Stimulated activated CD8-positive, alpha-beta memory T cell treated with anti-CD3 and anti-CD28 coated beads, Interleukin-7, amount 100 ng/mL, for 1 hour (primary cell): ENCODE measurements at places on chromosomes 3 and 15.

DNA sequence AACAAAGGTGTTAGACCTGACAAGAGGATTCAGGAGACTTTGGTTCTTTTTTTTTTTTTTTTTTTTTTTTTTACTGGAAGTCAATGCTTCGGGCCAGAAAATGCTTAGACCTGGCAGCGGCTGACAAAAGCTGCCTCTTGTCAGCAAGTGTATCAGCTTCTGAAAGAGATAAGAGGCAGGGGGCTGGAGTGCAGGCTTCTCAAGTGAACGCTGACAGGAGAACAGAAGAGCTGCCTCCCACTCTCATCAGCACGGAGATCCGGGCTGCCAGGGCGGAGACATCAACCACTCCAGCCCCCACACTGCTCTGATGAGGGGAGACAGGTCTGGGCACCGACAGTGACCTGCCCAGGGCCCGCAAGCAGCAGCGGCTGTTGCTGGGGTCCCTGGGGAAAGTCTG lies 9.4 kb upstream of the SCN5A start:
- DNase-seq, result no peak

- DNase-seq, result no peak
Observed at GRCh38 chr3:27486336-27486735, 2.2 kb upstream of the SLC4A7 start.

DNA sequence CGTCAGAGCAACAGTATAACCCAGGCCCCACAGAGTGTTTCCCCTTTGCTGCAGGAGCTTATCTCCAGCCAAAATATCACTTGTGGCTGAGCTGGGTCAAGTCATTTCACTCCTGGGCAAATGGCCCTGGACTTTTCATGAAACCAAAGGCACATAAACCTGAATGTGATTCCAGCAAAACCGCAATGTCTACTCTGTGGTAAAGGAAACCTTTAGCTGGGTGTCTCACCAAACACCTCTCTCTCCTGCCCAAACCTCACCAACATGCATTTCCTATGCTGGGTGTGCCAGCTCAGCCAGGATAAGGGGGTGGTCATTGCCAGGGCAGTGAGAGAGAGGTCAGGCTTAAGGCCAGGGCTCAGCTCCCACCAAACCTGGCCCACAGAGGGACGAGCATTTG lies 67.4 kb downstream of the GTPBP8 start:
- DNase-seq, result no peak

- DNase-seq, result no peak
Observed at GRCh38 chr15:78182336-78182700, 33.2 kb downstream of the IDH3A start.

DNA sequence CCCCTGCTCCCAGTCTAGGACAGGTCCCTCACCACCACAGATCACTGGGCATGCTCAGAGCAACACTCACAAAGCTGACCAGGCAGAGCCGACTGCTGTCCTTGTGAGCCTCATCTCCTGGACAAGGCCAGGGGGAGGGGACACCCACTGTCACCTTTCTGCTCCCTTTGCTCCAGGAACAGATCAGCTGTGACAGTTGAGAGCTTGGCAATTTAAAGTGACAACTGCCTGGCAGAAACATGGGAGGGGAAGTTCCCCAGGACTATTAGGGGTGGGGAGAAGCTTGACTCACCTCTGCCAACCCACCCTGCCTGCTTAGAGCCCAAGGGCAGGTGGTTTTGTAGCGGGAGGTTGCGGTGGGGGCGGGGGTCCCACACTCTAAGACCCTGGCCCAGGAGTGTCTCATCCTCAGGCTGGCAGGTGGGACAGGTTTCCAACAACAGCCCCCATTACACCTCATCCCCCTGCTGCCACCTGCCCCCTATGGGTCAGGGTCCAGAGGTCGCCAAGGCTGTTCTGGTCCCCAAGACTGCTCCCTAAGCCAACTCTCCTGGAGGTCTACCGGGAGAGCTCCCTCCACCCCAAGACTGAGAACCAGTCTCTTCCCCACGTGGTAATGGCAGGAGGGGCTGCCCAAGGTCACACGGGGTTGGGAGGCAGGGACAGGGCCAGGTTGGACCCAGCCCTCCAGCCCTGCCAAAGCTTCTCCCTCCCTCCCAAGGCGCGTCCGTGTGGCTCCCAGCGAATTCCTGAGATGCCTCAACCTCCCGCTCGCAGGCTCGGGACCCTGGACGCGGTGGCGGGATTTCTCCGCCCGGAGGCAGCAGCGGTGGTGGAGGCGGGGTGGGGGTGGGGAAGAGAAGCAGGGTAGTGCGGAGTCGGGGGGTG lies 80.4 kb downstream of the IQSEC1 start:
- DNase-seq, result no peak

DNA sequence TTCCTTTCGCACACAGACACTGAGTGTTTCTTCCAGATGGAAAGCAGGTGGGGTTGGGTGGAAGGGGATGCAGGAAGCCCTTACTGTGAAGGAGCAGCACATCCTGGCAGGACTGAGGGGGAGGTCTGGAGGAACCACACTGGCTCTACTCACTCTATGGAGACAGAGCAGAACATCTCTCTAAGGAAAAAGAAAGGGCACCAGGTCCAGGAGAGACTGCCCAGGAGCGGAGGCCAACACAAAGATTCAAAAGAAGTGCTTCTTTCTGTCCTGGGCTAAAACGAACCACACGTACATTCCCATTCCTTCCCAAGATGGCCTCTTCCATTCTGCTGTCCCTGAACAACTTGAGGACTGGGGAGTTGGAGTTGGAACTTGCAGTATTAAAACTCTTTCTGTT lies 13.8 kb upstream of the VIPR1 start:
- DNase-seq, result no peak

GRCh38 chr3:127448161-127448561 lies 142.4 kb downstream of the TPRA1 start:
- no peak for DNase-seq

DNA sequence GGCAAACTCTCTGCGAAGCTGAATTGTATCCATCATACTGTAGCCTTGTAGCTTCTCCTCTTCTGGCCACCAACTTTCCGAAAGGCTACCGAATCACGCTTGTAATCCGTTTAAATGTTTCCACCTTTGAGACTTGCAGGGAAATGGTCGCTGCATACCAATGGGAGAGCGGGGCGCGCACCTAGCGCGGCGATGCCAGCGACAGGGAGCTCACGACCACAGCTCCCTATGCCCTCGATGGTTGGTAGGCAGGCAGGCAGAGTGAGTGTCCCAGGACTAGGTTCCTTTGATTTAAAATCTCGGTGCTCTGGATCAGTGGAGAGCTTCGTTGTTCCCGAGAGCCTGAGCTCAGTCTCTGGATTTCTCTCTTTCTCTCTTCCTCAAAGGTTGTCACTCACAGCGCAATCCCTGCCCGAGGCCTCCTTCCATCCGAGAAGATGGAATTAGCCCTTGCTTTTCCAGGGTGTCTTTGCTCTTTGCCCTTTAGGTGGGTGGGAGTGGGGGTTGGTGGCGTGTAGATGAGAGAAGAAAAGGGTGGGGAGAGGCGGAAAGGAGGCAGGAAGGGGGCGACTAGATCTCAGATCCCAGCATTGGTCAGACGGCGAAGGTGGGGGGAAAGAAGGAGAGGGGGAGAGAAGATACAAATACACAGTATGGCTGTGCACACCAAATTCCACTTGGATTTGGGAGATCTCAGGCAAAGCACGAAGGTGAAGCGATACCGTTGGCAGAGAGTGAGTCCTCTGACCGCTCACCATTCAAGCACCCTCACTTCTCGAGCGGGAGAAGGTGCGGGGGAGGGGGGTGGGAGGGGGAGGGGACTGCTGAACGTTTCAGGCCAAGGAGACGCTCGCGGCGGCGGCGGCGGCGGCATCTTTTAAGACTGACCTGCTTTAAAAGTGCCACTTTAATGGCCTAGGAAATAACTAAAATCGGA lies at the start of gene SLITRK3:
Gene SLITRK3 (minus strand): TSS at position 745 of the 937 bp plus-strand sequence. CDS start 5,554 bp downstream, outside the sequence.
- DNase-seq, result no peak

- DNase-seq, result no peak
Observed at GRCh38 chr15:74328331-74329056, 39.0 kb downstream of the CYP11A1 start.

- no peak for DNase-seq
Observed at GRCh38 chr3:185586686-185587039, 568 bp downstream of the SENP2 start.

- no peak for DNase-seq
Observed at GRCh38 chr3:71219744-71220638, 363.5 kb downstream of the FOXP1 start.

DNA sequence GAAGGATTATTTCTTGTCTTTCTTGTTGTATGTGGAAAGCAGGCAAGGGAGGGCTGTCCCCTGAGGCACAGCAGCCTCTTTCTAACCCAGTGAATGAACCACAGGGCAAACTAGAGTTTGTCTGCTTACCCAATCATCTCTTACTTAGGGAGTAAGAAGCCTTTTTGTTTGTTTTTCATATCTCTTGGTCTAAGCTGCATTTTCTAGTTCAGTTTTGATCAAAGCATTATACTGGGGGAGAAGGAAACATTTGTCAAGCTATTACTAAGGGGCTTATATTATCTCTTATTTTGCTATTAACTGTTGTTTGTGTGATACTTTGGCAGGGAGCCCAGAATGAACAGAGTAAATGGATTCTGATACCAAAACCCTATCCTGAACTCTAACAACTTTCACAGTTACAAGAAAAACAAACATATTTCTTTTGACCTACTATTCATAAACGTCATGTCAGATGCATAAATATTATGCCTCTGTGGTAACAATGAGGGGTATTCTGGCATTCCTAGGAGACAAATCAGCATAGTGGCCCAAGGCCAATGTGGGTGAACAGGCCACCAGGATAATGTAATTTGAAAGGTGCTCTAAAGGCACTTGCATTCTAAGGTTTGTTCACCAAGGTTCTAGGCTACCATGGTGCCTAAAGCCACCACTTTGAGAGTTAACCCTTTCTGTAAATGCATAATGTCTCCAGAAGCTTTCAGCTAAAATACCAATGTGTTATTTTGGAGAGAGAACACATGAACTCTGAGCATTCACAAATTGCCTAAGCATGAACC lies 271.6 kb upstream of the ZPLD1 start:
- DNase-seq, result no peak

GRCh38 chr15:66771351-66771650 lies 69.3 kb downstream of the SMAD6 start:
- no peak for DNase-seq

GRCh38 chr15:80985981-80986380 lies 3.6 kb downstream of the MESD start:
- no peak for DNase-seq

- no peak for DNase-seq
Observed at GRCh38 chr3:160676547-160677303, at the start of gene ARL14. ARL14 (plus strand) TSS chr3:160677160; CDS start chr3:160677347, 187 bp downstream.

DNA sequence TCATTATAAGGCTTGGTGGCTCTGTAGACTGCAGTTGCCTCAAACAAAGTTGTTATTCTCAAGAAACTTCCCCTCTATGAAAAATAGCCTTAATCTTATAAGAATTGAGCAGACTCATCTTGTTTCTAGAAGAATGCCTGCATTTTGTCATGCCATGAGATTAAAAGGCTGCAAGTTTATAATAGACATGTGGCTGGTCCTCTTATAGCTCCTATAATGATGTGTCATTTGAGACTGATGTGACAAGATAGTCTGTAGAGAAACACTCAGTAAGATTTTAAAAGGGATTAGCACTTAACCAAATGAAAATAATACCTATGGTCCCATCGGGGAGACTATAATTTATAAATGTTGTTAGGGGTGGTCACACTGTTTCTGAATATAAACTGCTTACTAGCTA lies 312.5 kb downstream of the OXSM start:
- no peak for DNase-seq

- DNase-seq, result no peak
Observed at GRCh38 chr3:187570776-187571175, 99.4 kb downstream of the SST start.

GRCh38 chr3:52238193-52238760 lies 681 bp downstream of the TWF2 start:
- DNase-seq, result no peak

DNA sequence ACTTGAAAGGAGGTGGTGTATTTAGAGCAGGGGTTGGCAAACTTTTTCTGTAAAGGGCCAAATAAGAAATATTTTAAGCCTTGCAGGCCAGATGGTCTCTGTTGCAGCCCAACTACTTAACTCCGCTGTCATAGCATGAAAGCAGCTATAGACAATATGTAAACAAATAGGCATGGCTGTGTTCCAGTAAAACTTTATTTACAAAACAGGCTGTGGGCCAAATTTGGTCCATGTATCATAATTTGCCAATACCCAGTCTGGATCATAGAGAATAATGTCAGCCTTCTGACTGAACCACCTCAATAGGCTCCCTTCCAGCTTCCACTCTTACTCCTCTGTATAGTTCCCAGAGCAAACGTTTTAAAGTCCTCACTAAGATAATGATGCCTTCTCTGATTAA lies 638.8 kb upstream of the CFAP20DC start:
- DNase-seq, result no peak

- no peak for DNase-seq
Observed at GRCh38 chr3:145911016-145911415, 250.0 kb downstream of the PLOD2 start.

DNA sequence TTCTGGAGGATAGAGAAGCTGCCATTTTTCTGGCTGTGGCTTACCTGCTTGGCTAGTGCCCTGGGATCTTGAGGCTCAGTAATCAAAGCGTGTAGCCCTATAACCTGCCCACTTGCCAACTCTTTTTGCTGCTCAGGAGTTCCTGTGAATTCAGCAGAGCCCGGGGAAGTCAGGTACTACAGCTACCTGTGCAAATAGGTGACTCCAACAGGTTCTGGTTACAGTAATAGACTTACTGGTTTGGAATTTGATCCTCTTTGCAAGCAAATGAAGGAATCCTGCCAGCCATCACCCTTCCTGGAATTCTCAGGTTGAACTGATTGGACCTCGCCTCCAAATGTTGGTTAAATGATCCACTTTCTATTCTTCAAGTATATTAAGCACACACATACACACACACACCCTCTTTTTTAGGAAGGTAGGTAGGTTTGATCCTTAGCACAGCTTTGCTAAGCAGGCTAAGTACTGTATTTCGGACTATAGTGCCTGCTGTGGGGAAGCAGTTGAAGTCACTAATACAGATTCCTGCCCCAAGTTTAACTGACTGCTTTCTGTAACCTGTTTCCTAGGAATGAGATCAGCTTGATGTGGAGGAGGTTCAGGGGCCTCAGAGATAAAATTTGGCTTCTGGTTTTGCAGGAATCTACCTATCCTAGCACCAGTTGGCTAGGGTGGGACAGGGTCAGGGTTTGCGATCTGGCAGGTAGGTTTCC lies 2.3 kb downstream of the PPCDC start:
- DNase-seq, result no peak

DNA sequence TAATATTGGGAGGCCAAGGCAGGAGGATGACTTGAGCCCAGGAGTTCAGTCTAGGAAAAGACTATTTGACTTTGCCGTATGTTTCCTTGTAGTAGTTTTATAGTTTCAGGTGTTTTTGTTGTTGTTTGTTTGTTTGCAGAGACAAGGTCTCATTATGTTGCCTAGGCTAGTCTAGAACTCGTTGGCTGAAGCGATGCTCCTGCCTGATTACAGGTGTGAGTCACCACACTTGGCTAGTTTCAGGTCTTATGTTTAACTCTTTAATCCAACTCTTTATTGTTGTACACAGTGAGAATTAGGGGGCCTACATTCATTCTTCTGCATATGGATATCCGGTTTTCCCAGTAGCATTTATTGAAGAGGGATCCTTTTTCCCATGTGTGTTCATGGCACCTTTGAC lies 32.0 kb downstream of the FAIM start:
- DNase-seq, result no peak
